ENCODE measurements at places on chromosomes 13 and 19. TPM values are rescaled to one million over a fixed set of nuclear protein-coding genes. Genes with fewer than 3 reads are reported as not detected.

The CXCL17 gene
- total RNA-seq, result not detected

The SIGLECL1 gene
- not detected for total RNA-seq

The GIPC1 gene
- 208 TPM for total RNA-seq

The MED29 gene
- 21.1 TPM for total RNA-seq

The UBE2L5 gene
- total RNA-seq, result not detected

The ATP8A2 gene
- 1.4 TPM for total RNA-seq

The FCHO1 gene
- total RNA-seq, result 1.4 TPM

The CGB5 gene
- not detected for total RNA-seq

The ZNF547 gene
- total RNA-seq, result 5.1 TPM

The KRTDAP gene
- not detected for total RNA-seq

Data from melanocyte of skin (primary cell).